ENCODE measurements at places on chromosomes 16 and 17.

GRCh38 chr17:43524945-43525575 lies 21.1 kb downstream of the ETV4 start:
- no peak for DNase-seq

DNA sequence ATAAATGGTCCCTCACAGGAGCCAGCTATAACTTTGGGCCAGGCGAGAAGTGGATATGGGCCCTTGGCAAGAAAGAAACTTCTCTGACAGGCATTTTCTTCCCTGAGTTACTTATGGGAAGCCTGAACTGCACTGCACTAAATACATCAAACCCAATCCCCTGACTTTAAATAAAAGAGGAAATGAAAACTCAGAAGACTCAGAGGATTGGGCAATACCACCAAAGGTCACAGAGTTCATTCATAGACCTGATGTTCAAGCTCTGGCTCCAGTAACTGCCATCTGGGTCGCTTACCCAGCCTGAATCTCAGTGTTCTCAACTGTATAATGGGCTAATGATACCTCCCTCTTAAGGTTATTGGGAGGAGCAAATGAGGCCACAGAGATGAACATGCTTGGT lies 815 bp downstream of the KRT35 start:
- DNase-seq, result no peak

GRCh38 chr16:67356396-67356795 lies 29.8 kb downstream of the LRRC36 start:
- no peak for DNase-seq

DNA sequence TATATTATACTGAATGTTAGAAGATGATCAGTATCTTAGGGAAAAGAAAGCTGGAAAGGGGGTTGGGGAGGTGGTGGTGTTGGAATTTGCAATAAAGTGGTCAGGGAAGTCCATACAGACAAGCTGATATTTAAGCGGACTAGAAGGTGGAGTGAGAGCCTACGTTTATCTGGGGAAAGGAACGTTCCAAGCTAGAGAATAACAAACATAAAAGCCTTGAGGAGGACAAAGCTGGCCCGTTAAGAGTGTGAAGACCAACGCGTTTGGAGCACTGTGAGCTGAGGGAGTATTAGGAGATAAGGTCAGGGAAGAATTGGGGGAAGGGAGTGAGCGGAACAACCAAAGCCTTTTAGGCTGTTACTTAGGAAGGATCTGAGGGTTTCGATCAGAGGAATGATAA lies 1.4 kb downstream of the DDX42 start:
- DNase-seq, result no peak

DNA sequence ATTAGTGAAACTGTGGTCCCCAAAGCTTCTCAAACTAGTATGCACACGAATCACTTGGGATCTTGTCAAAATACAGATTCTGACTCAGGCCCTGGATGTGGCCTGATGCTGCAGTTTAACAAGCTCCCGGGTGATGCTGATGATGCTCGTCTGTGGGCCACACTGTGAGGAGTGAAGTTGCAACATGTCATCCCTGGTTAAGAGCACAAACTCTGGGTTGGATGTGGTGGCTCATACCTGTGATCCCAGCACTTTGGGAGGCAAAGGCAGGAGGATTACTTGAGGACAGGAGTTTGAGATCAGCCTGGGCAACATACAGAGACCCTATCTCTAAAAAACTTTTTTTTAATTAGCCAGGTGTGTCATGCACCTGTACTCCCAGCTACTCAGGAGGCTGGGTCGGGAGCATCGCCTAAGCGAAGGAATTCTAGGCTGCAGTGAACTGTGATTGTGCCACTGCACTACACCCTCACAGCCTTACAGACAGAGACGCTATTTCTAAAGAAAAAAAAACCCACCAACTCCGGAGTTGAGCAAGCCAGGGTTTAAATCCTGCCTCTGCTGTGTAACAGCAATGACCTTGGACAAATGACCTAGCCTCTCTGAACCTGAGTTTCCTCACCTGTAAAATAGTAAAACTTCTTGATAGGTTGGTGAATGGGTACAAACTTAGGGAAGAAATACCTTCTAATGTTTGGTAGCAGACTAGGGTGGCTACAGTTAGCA lies 24.4 kb upstream of the ABAT start:
- no peak for DNase-seq

- no peak for DNase-seq
Measured at GRCh38 chr17:50464121-50464520, 4.6 kb downstream of the CHAD start.

DNA sequence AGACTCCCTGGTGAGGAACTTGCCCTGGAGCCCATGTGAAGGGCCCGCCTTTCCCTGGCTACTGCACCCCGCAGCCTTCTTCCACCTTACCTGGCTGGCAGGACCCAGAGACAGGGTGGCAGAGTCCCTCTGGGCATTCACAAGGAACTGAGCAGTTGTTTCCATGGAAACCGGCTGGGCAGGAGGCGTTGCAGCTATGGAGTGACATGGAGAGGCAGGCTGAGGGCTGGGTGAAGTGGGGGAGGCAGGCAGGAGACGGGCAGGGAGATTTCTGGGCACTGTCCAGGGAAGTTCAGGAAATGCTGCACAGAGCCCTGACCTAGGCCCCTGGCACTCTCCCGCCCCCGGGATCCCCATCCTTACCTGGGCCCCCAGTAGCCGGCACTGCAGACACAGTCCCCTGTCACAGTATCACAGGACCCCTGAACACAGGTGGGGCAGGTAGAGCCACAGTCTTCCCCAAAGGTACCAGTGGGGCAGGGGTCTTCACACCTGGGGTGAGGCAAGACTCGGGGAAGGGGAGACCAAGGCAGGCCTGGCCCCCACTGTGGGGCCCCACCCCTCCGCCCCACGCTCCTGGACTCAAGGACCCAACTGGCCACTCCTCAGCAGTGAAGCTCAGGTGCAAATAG lies 5.9 kb downstream of the SCARF1 start:
- DNase-seq, result no peak

DNA sequence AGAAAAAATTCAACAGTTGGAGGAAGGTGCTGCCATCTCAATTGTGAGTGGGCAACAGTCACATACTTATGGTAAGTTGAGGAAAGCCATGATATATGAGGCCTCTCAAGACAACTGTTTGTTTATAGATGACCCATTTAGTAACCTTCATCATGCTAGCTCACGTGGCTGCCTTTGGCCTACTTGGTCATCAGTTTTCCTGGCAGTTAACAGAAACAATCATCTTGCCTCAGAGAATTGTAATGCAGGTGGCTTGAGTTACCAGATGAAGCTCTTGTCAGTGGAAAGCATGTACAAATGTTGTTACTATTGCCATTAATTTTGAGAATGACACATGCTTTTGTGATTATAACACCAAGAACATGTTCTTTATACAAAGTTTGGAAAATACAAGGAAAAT lies 14.7 kb downstream of the TPPP3 start:
- no peak for DNase-seq

GRCh38 chr17:19935169-19935568 lies 42.5 kb downstream of the AKAP10 start:
- DNase-seq, result no peak

Data from head of caudate nucleus (tissue), 42 donors.